ENCODE measurements at places on chromosomes 12 and 14. TPM values are rescaled to one million over a fixed set of nuclear protein-coding genes. Genes with fewer than 3 reads are reported as not detected.

DNA sequence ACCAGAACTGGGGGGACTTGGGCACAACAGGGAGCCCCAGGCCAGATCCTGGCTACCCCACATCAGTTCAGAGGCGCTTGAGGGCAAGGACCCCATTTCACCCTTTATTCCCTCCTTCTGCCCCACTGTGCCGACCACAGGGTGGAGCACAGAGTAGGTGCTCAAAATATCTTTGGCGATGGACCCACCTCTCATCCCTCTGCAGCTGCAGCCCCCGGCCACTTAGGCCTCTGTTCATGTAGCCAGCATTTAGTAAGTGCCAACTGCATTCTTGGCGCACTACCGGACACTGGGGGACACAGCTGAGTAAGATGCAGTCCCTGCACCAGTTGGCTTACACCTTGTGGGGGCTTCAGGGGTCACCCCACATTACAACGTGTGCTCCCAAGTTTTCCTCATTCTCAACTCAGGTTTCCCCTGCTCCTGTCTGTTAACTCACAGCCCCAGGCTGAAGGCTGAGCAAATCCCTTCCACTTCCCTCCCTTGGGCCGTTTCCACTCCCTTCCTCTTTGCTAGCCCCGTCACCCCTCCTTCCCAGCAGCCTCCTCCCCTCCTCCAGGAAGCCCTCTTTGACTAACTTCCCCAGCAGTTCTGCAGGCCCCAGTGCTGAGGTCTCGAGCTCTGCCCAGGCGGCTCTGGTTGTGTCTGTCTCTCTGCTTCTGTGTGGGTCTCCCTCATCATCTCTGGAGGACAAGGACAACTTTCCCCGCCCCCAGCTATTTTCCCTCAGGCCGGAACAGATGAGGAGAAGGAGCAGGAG, 26.5 kb downstream of the KRT80 start:
- no peak for DNase-seq

DNA sequence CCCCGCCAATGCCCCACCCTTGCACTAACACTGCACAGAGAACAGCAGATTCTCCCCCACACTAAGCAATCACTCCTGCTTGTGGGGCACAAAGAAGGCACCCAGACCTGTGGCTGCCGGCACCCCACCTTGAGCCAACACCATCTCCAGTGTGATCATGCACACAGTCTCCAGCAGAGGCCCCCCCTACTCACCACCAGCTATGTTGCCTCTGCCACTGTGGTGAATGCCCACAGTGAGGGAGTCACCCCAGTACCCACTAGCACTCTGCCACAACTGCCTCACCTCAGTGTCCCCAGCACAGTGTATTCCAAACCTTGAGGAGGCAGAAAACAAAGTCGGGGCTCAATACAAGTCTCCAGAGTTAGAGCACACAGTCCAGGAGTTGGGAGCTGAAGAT, 261.7 kb upstream of the SSTR1 start:
- DNase-seq = no peak

DNA sequence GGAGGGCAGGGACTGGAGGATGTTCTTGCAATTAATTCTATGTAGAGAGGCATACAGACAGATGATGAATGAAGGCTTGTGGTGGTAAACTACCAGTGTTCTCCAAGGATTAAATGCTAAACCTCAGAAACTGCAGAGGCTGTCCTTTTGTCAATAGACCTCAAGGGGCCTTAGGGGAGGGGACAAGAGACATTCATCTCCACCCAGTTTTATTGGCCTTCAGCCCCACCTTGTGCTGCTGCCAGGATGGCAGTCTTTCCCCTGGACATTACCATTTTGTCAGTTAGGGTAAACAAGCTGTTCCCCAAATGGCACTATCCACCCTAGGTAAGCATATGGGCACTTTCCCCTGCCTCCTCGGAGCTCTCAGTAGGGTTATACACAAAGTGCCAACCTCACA, 4.9 kb upstream of the SMAGP start:
- no peak for DNase-seq

GRCh38 chr14:51208982-51209381, 31.1 kb upstream of the TMX1 start:
- no peak for DNase-seq

DNA sequence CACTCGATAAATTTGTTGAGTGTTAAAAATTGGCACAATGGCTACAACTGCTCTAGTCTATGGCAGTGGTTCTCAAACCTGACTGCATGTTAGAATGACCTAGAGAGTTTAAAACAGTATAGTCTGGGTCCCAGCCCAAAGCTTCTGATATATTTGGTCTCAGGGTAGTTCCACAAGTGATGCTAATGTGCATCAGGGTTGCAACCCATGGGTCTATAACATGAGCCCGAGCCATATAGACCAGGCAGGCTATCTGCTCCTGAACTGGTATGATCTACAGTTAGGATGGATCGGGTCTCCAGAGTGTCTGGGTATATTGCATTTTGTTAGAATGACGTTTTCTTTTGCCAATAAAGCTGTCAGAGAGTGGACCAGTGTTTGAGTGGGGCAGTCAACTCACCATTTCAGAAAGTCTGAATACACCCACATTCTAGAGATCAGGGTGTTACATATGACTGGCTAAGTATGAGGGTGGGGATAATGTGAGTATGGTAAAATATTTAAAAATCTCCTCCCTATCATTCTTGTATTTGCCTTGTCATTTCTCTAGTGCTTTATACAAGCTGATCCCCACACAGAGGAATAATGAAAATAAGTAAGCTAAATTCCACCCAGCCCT, 80.9 kb downstream of the FRMD6 start:
- no peak for DNase-seq

DNA sequence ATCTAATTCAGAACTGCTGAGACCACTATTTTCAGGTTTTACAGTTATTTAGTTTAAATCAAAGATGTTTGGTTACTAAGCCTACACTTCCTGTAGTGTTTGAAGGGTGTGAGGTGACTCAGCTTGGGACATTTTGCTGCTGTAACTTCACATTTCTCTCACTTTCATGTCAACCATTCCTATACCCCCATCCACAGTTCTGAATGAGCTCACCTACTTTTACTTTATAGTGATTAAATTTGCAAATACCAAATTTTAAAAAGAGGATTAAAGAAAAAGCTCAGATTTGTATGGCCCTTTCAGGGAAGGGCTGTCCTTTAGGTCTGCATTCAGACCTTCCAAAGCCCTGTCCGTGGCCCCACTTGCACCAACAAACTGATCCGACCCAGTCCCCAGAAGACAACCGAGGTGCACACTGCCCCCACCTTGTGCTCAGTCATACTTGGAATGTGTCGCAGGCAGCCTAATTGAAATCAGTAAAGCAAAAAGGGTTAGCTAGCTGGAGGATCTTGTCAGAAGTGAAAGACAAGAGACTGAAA, 174.4 kb downstream of the MON2 start:
- no peak for DNase-seq

DNA sequence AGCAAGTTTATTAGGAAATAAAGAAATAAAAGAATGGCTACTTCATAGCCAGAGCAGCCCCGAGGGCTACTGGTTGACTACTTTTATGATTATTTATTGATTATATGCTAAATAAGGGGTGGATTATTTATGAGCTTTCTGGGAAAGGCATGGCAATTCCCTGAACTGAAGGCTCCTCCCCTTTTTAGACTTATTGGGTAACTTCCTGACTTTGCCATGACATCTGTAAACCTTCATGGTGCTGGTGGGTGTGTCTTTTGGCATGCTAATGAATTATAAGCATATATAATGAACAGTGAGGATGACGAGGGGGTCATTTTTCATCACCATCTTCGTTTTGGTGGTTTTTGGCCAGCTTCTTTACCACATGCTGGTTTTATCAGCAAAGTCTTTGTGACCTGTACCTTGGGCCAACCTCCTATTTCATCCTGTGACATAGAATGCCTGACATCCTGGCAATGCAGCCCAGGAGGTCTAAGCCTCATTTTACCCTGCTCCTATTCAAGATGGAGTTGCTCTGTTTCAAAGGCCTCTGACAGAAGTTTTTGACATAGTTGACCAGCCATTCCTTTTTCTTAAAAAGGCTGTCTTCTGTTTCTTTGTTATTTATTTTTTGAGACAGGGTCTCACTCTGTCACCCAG, 11.1 kb upstream of the PTGES3 start:
- DNase-seq = no peak

- DNase-seq = no peak
These were observed 327.6 kb downstream of the SOX5 start for GRCh38 chr12:23621900-23622299.

DNA sequence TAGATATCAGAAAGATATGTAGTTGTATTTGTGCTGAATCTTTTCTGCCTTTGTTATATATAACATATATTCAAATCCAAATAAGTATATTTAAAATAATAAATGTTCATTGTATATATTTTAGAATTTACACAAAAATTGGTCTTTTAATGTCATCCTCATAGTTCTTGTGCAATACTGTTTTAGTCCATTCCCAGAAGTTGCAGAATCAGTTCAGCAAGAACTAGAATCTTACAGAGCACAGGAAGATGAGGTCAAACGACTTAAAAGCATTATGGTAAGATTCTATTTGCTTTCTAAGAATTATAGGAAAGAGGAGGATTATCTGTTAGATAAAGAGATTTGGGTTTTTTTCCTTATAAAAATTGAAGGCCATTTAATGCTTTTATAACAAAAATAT, 51.0 kb downstream of the SCFD1 start:
- no peak for DNase-seq

- DNase-seq = no peak
These were observed 14.1 kb downstream of the CORO1C start for GRCh38 chr12:108717243-108717642.

Gene ERH
- total RNA-seq = 106 TPM

Gene ESYT1
- 26.5 TPM for total RNA-seq

Gene LRRC10
- total RNA-seq = not detected

Gene LMNTD1
- total RNA-seq = 1.2 TPM

Gene TDRD9
- 6.5 TPM for total RNA-seq

Gene GPD1
- total RNA-seq = 9.4 TPM

Gene CEP290
- total RNA-seq = 37.5 TPM

Gene ABCC9
- 13.0 TPM for total RNA-seq

Gene C1S
- 6.5 TPM for total RNA-seq

Gene SLC7A8
- 4.1 TPM for total RNA-seq

Gene HOXC13
- total RNA-seq = not detected

All from frontal cortex (tissue), 4 donors.